ENCODE measurements at places on chromosomes 1 and 21.

GRCh38 chr1:228043281-228043848 lies 36.6 kb downstream of the WNT3A start:
- DNase-seq, result no peak

- DNase-seq, result no peak
These were observed 447.6 kb upstream of the PRMT6 start for GRCh38 chr1:106608841-106609240.

- DNase-seq, result no peak
These were observed 14.4 kb upstream of the EPS8L3 start for GRCh38 chr1:109777980-109778625.

- no peak for DNase-seq
These were observed 142.7 kb upstream of the CSF3R start for GRCh38 chr1:36625253-36625934.

DNA sequence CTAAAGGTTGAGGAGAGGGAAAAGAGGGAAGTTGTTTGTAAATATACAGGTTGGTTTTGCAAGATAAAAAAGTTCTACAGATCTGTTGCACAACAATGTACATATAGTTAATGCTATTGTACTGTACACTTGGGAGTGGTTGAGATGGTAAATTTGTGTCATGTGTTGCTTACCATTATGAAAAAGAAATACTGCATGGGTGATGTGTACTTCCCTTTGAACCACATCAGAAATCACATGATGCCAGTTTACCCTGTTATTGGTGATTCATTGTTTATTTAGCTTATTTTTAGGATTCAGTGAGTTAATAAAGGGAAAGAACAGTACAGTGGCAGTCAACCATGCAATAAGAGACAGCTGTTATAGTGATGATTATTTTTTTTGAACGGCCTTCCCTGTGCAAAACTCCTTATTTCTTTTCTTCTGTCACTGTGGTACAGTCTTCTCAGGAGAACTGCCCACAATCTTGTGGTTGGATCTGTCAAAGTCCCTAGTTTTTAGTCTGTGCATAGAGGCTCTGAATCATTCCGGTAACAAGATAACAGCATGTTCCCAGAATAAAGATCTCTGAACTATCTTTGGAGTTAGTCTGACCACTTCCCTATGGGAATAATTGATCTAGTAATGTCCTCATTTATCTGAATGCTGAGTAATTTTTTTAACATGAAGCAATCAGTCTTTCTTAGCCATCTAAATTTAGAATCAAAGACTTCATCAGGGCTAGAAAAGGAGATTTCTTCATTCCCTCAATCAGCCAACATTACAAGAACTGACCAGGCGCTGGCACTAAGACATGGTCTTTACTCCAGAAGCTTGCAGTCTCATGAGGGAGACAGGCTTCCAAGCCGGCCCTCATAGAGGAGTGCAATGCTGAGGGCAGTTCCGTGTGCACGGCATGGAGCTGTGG lies 84.2 kb downstream of the SH3GLB1 start:
- peak; percentile 94 for DNase-seq

DNA sequence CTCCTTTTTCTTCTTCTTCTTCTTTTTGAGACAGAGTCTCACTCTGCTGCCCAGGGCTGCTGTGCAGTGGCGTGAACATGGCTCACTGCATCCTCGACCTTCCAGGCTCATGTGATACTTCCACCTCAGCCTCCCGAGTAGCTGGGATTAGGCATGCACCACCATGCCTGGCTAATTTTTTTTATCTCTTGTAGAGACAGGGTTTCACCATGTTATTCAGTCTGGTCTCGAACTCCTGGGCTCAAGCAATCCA lies 13.0 kb upstream of the PADI1 start:
- no peak for DNase-seq

DNA sequence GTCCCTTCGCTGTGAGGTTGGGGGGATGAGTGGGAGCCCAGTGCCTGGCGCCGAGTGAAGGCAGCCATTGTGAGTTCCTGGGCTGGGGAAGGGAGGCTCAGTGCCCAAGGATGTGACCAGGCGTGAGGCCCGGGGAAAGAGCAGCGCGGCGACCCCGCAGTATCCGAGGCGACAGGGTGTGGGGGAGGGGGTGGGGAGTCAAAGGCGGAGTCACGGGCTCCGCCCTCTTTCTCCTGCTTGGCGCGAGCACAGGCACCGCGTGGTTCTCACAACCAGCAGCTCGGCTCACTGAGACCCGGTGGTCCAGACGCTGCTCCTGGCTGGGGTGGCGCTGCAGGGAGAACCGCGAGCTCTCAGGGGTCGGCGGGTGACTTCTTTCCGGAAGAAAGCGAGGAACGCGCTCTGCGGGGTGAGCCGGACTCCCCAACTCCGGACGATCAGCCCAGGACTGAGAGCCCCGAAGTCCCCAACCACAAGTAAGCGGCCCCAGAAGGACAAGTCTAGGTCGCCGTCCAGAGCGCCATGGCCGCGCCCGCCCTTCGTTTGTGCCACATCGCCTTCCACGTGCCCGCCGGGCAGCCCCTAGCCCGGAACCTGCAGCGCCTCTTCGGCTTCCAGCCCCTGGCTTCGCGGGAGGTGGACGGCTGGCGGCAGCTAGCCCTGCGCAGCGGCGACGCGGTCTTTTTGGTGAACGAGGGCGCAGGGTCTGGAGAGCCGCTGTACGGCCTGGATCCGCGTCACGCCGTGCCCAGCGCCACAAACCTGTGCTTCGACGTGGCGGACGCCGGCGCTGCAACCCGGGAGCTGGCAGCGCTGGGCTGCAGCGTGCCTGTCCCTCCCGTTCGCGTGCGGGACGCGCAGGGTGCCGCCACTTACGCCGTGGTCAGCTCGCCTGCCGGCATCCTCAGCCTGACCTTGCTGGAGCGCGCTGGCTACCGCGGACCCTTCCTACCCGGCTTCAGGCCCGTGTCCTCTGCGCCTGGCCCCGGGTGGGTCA lies at the start of gene HPDL:
TSS of gene HPDL (plus strand) at position 269 of the 997 bp plus-strand sequence. CDS start at position 523, 254 bp downstream.
- no peak for DNase-seq

- no peak for DNase-seq
These were observed 13.8 kb downstream of the PIP5K1A start for GRCh38 chr1:151211972-151212705.

DNA sequence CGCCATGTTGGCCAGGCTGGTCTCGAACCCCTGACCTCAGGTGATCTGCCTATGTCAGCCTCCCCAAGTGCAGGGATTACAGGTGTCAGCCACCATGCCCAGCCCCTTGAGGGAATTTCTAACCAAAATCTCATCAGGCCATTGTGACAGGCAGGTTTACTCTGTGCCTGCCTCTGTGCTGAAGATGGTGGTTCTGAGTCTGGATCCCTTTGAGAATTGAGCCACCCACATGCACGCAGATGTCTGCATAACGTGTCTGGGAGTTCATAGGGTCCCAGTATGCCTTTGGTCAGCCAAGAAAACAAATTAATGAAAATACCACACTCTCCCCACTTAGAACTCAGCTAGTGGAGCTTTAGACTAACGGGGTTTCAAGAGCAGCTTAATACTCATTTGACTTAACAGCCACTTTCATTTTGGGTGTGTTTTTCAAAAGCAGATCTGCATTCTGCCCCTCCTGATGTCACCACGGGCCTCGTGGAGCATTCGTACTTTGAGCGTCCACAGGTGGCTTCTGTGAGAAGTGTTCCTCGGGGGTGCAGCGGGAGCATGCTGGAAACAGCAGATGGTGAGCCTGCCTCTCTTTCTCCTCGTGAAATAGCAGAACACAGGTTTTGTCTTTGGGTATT lies 45.3 kb downstream of the DIP2A start:
- DNase-seq, result no peak

- DNase-seq, result no peak
These were observed 47.4 kb upstream of the OSBPL9 start for GRCh38 chr1:51569284-51570062.

- DNase-seq, result no peak
These were observed 4.5 kb downstream of the PRRX1 start for GRCh38 chr1:170668209-170669106.

DNA sequence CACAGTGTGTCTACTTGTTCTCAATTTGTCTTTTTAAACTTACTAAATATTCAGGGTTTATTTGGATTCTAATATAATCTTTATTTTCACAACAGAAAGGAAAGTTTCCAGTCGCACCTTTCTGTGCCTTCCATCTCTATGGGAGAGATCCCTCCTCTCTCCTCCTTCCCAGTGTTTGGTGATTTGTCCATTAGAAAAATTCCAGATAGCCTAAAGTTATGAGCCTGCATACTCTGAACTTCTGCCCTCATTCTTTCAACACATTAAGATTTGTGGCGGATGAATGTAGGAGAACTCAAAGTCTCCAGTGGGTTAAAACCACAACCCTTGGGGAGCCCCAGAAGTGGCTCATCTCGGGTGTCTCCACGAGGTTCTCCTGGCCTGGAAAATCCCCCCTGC lies 3.6 kb downstream of the NHLH2 start:
- no peak for DNase-seq

DNA sequence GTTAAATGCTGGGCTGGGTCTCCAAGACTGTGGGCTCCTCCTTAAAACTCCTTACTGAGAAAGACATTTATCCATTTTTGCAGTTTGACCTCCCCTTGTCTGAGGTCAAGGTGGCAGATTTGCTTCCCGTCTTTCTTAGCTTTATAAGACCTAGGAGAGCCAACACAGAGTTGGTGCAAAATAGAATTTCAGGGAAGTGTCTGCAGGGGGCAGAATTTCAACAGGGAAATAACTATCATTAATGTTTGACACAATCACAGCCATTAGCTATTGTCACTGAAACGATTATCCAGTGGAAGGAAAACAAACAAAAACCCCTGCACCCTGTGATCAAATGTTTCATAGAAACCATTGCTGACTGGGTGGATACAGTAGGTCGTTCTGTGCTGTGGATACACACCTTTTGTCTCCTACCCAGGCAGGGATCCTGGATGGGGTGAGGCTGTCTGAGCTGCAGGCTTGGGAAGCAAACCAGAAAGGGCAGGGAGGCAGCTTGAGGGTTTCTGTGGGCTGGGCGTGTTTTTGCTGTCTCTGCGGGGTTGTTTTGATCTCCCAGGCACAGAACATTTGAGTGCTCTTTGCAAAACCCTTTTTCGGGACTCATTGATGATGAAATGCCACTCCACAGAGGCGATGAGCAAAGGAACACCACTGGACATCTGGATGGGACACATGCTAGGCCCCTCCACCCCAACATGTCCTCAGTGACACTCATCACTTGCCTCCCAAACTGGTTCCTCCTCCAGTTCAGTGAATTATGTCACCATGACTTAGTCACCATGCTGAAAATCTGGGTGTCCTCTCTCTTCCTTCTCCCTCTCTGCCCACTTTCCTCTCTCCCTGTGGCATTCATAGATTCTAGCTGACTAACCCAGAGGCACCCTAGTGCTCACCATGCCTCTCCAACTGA lies 94.2 kb upstream of the SERBP1 start:
- no peak for DNase-seq

- no peak for DNase-seq
These were observed 7.1 kb upstream of the C1orf115 start for GRCh38 chr1:220682901-220683576.

DNA sequence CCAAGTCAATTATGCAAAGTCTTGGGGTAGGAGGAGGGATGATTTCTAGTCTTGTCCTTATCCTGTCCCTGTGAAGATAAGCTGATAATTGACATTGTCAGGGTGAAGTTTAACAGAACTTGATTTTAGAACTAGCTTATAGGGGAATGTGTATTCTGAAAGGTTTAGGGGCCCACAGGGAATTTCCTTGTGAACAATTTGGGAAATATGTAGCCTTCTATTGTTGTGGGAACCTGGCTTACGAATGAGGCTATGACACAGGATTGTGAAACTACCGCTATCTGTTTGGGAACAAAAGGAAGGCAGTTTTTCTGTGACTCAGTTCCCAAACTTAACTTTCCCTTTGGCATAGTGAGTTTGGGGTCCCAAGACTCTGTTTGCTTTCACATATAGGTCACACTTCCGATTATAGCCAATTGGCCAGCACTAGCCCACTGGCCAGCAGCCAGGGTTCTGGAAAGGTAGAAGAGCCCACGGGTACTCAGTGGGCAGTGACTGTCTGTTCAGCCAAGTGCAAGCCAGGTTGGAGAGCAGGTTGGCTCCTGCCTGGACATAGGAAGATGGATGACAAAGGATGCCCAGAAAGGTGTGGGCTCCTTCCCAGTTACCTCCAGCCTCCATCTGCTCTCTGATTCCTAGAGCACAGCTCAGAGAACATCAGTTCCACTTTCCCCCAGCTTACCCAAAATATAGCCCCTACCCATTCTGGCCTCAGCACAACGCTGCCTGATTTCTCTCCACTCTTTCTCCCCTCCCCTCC lies 35.5 kb downstream of the H3-3A start:
- peak; percentile 86 for DNase-seq

DNA sequence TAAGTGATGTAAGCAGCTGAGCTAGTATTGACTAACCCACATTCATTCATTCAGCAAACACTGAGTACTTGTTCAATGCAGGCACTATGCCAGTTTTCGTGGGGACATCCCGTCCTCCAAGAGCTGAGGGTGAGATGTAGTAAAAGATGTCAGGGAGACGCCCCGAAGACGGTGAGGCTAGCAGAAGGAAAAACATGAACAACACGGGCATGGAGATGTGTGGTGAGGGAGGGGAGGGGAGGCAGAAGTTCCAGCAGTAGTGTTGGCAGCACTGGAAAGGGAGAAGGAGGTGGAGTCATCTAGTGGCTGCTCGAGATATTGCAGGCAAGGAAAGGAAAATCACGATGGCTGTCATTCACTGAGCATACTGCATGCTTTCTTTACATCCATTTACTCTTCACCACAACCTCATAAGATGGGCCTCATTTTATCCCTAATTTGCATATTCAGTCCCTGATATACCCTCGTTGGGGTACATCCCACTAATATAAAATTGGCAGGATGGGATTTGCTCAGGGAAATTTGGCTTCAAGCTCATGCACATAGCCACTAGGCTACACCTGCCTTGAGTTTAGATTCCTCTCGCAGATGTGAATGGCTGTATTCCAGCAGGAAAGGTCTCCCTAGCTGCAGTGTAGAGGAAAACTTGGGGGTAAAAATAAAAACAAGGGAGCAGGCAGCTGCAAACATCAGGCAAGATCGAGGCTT lies 14.5 kb downstream of the PDZK1IP1 start:
- peak; percentile 23 for DNase-seq

GRCh38 chr1:157315544-157315943 lies 177.3 kb upstream of the ETV3 start:
- no peak for DNase-seq

GRCh38 chr1:201737352-201738060 lies 91.5 kb upstream of the IPO9 start:
- peak; percentile 85 for DNase-seq

DNA sequence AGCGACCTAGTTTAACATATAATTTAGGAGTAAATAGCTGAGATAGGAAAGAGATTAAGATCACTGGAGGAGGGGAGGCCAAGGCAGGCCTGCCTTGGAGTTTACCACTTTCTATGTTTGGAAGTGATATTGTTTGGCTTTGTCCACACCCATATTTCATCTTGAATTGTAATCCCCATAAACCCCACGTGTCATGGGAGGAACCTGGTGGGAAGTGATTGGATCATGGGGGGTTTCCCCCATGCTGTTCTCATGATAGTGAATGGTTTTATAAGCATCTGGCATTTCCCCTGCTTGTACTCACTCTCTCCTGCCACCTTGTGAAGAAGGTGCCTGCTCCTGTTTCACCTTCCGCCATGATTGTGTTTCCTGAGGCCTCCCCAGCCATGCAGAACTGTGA lies 58.3 kb upstream of the ARTN start:
- no peak for DNase-seq

DNA sequence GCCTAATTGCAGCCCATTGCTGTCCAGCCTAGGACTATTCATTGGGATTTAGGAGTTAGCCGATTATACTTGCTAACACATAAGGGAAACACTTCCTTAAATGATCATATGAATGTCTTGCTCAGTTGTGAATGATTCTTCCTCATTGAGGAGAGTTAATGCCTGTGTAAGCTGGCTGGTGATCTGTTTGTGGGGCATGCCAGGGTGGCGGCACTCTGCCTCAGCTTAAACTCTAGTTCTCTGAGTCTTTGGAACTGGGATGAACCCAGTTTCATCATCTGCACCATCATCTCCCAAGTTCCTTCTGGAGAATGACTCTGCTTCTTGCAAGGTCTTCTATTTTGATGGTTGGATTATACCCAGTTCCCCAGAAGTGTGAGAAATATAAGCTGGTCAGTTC lies 23.9 kb upstream of the SLAMF6 start:
- DNase-seq, result no peak

Measured in skeletal muscle cell (primary cell).